NCI-H1436 treated with DMSO at 0.1 percent for 48 hours (cell line): ENCODE measurements at places on chromosomes 5 and 9.

DNA sequence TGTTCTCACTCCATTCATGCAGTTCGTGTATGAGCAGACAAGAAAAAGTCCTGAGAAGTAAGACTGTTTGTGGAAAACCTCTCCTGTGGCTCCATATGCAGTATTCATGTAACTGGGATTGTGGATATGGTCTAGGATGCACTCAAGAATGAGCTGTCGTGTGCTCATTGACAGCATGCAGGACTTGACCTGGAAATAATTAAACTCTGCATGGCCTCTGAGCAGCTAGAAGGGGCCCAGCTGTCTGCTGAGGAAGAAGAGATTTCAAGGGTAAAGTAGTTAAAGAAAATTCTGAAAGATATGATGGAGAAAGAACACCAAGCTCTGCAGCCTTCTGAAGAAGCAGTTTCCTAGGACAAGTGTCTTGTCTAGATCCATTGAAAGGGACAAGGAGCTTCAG, 89.4 kb downstream of the KCTD16 start:
- no peak for DNase-seq

GRCh38 chr9:89477811-89478630, 19.9 kb downstream of the SEMA4D start:
- no peak for DNase-seq

DNA sequence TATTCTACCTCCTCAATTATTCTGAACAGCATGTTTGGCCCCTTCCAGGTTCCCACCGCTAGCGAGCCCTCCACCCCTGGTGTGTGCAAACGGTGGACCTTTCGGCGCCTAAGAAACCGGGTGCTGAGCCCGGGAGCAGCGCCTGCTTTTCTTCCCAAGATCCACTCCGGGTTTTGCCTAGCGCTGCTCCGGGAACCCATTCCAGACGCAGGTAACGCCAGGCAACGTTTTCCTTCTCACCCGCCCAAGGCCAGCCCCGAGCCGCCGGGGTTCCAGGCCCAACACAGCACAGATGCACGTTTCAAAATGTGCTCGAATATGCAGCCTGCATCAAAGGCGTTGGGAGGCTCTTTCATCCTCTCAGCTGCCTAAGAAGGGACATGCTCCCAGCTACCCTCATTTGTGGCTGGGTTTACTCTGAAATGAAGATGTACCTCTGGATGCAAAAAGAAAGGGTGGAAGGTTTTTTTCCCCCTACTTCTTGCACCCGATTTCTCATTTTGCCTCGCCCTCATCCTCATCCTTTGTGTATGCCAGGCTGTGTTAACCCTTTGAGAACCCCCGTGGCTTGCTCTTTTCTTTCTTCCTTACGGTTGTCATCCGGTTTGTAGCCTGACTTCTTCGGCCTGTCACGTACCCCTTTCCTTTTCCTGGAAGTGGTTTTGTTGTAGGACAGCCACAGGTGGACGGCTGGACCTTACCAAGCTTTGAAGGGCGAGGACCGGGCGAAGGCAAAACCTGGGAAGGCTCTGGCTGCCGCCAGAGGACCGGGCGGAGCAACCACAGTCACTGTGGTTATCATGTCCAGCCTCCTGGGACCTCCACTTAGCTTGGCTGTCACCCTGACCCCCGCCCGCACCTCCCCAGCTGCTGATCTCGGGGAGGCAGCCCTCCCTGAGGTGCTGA, 226.9 kb downstream of the SMARCA2 start:
- peak; percentile 37 for DNase-seq

DNA sequence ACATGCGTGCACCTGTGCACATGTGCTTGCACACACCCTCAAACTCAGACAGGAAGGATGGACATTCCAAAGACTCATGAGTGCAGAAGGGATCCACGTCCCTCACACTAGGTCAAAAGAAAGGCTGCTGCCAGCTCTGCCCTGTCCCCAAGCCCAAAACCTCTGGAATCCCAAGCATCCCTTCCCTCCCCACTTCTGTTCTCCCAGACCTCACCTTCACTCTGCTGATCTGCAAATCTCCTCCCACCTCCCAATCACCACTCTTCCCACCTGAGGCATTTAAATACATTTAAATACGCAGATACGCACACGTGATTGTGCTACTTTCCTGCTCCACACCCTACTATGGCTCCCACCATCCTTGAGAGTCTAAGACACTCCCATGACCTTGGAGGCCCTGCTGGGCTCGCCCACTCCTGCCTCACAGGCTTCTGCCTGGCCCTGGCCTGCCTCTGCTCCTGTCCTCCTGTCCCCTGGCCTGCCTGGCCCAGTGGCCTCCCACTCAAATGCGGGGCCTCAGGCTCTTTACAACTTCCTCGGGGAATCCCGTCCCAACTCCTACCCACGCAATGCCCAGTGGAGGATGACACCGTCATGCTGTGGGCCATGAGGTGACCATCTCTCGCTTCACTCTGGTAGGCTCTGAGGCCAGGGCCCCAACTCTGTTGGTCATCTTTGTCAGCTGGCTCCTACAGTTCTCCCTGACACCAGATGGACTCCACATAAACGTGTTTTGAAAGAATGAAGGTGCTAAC, 478.4 kb upstream of the DAP start:
- DNase-seq, result no peak

DNA sequence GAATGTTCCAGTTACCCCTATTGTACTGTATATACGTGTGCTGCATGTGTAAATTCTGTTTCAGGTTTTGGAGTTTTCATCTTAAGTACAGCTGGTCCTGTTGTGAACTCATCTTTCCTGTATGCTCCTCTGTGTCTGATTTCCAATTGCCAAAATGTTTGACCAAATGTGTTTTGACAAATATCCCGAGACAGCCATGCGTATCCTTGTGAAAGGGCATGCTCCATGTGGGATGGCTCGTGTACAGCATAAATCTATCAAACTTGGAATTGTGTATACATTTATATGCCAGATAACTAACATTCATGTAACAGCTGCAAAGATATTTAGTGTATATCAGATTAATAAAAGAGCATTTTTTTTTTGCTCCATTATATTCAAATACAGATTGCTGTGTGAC, 69.5 kb upstream of the IQGAP2 start:
- DNase-seq, result no peak

DNA sequence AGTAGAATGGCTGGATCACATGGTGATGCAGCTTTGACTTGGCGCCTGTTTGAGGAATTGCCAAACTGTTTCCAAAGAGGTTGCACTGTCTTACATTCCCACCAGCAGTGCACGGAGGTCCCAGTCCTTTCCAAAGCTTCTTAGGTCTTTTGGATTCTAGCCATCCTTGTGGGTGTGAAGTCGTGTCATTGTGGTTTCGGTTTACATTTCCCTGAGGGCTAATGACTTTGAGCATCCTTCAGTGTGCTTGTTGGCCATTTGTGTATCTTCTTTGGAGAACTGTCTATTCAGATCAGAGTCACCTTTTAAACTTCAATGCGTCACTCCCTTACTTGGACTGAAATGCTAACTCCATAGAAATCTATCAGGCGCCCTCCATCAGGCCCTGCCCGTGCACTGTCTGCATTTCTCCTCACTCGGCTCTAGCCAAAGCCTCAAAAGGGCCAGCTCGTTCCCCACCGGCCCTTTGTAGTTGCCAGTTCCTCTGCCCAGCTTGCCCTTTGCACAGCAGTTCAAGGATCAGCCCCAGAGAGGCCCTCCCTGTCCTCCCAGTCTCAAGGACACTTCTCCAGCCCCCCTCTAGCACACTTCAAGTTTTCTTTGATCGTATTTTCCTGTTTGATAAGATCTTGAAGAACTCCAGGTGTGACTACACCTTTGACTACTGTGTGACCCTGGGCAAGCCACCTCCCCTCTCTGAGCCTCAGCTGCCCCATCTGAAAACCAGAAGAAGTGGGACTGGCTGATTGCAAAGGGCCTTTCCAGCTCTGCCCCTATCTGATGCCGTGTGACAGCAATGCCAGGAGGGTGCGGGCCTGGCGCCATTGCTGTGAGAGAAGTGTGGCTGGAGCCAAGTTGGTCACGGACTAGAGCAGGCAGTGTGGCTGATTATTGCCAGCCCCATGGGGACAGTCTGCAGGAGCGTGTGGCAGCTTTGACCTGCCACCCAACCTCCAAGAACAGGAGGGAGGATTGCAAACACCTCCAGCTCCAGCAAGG, 5.6 kb downstream of the HRH2 start:
- DNase-seq, result no peak

- DNase-seq, result no peak
These were observed 63.8 kb downstream of the ANKRD55 start for GRCh38 chr5:56169281-56169680.

DNA sequence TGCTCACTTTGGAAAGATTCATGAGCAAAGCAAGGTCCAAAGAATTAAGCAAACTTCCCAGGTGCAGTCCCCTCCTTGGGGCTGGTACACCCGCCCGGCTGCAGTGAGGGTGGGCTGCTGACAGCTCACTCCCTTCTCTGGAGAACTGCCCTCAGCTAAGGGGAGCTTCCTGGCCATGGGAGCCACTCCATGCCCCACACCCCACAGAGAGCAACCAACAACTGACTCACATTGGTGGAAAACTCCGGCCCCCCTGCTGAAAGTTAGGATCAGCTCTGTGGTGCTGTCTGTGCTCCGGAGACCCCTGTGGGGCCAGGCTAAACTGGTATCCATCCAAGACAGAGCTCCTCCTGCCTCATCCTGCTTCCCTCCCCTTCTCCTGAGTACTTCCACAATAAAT, 223.0 kb downstream of the GABBR2 start:
- no peak for DNase-seq

- DNase-seq, result no peak
These were observed 499.2 kb downstream of the BNC2 start for GRCh38 chr9:16371306-16371705.

- DNase-seq, result no peak
These were observed 23.4 kb downstream of the HRH2 start for GRCh38 chr5:175681045-175681967.

- no peak for DNase-seq
These were observed 90.2 kb upstream of the FAM174A start for GRCh38 chr5:100444961-100445360.

GRCh38 chr5:73998489-73998888, 372.5 kb downstream of the ARHGEF28 start:
- DNase-seq, result no peak

DNA sequence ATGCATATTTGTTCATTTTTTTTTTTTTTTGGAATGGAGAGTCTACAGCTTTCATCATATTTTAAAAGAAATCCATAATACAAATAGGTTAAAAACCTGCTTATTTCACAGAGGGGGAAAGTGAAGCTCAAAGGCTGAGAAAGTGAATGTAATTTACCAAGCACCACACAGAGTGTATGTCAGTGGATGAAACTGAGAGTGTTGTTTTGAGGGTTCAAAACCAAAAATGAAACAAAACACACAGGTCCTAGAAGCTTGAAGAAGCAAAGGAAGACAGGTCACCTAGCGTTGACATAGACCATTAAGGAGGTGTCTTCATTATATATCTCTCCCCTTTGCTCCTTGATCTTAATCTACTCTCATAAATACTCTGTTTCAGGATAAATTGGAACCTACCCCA, 7.5 kb downstream of the NMUR2 start:
- no peak for DNase-seq

- no peak for DNase-seq
These were observed 114.3 kb downstream of the SNCAIP start for GRCh38 chr5:122426301-122426700.

GRCh38 chr9:73137914-73138313, 13.8 kb upstream of the ANXA1 start:
- no peak for DNase-seq

- no peak for DNase-seq
These were observed 5.0 kb upstream of the IL3 start for GRCh38 chr5:132055441-132055807.

GRCh38 chr9:82912645-82913044, 150.3 kb downstream of the RASEF start:
- DNase-seq, result no peak
